NCI-H146 (cell line): ENCODE measurements at places on chromosomes 5 and 9.

GRCh38 chr5:31476738-31477141 is 55.2 kb downstream of the DROSHA start:
- no peak for DNase-seq

DNA sequence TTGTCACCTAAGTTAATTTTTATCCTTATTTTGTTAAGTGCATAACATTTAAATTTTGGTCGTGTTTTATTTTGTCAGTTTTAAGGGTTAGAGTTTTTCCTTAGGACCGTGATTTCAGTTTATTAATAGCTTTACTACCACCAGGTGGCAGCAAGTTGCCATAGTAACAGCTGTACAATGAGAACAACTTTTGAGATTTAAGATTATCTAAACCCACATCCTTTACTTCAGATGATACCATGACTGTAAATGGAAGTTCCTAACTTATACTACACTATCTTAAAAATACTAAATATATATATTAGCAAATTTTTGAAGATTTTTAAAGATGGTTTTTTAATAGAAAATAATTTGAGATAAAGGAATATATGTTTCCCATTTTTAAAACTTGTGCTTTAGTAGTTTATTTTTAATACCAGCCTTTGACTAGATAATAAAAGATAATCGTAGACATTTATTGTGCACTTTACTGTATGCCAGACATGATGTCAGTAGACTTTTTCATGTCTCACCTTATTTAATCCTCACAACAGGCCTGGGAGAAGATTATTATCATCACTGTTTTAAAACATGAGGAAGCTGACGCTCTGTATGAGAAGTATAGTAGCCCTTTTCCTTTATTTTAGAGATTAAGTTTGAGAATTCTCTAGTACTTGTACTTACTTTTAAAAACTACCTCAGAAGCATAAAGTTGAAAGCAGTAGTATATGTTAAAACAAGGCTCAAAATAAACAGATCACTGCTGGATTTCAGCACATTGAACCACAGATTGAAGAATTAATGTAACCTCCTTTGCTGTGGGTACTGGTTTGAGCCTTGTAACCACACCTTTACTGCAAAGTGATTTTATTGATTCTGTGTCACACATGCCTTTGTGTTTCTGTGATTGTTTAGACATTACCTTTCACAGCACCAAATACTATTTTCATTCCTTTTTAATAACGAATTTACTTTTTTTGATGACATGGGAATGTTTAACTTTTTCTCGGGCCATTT is 27.5 kb downstream of the SREK1 start:
- DNase-seq: peak; percentile 17

GRCh38 chr5:92809855-92810465 is 771.1 kb downstream of the NR2F1-AS1 start:
- no peak for DNase-seq

- no peak for DNase-seq
Measured at GRCh38 chr5:119370486-119370885, 14.7 kb downstream of the TNFAIP8 start.

DNA sequence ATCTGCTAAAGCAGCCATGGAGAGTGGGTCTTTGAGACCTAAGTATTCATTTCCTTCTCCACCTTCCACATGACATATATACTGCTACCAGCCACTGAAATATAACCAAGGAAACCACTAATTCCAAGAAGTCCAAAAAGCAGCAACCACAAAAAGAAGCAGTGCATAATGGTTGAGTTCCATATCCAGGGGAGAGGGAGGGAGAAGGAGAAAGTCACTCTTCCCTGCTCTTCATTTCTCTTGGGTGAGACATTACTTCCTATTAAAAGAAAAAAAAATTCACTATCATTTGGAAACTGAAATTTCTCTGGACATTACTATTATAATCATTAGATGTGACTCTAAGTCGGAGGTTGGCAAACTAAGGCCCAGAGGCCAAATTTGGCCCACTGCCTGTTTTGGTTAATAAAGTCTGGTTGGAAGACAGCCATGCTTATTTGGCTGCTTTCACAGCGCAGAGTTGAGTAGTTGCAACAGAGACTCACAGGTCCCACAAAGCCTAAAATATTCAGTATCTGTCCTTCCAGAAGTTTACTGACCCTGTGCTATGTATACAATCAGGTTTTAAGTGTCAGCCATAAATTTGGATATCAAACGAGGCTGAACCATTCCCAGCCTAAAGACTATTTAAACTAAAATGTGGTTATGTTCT is 168.6 kb downstream of the MPDZ start:
- no peak for DNase-seq
